AG09309 (cell line): ENCODE measurements at places on chromosomes 12 and 14.

- DNase-seq = peak; percentile 14
Measured at GRCh38 chr14:100341301-100342031, 18.3 kb downstream of the SLC25A47 start.

DNA sequence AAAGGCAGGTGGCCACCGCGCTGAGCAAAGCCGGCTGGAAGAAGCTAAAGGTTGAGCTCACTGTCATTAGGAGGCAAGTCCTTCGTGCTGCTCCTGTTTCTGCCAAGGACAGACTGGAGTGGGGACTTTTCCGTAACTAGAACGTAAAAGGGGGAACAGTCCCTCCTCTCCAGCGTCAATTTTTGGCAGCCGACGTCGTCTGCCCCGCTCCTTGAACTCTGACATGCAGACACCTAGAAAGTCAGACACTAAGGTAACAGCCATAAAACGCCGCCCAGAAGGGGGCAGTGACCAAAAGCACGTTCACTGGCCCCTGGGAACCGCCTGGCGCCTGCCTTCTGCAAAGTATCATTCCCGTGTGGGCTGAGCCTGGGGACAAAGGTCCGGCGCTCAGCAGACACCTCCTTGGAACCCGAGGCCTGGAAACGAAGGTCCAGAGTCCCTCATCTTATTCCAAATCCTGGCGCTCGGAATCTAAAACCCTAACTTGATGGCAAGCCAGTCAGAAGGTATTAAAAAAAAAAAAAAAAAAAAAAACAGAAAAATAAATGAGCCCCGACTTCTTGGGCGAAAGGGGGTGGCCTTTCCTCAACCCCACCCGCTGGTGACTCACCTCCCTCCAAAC lies 1.1 kb upstream of the LRP1 start:
- no peak for DNase-seq

GRCh38 chr12:126741536-126742240 lies 1525.3 kb upstream of the TMEM132C start:
- DNase-seq = no peak

GRCh38 chr12:9725213-9725870 lies 7.6 kb downstream of the CLECL1 start:
- no peak for DNase-seq

DNA sequence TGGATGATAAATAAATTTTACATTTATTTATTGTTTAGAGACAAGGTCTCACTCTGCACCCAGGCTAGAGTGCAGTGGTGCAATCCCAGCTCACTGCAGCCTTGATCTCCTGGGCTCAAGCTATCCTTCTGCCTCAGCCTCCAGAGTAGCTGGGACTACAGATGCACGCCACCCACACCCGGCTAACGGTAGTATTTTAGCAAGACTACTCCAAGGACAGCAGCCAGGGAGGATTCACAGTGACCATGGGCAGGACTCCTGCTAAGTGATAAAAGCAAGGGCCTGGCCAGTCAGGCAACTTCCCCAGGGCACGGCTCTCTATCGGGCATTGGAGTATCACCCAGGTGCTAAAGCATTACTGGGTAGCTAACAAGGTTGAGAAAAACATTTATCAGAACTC lies 55.4 kb downstream of the ARL6IP4 start:
- DNase-seq = no peak

DNA sequence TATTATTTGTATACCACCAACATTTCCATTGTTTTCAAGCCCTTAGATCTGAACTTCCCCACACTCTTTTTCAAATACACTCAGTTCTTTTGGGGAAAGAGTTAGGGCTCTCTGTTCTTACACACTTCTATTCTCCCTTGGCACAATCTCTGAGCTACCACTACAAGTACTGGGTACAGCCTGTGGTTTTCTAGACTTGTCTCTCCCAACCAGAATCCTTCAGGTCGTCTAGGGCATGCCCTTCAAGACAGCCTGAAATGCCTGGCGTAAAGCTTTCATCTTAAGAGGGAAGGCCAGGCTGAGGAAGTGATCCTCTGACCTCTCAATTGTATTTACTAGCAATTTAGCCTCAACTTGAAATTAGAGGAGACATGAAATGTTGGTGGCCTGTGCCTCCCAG lies 1442.0 kb downstream of the AACS start:
- DNase-seq = no peak

DNA sequence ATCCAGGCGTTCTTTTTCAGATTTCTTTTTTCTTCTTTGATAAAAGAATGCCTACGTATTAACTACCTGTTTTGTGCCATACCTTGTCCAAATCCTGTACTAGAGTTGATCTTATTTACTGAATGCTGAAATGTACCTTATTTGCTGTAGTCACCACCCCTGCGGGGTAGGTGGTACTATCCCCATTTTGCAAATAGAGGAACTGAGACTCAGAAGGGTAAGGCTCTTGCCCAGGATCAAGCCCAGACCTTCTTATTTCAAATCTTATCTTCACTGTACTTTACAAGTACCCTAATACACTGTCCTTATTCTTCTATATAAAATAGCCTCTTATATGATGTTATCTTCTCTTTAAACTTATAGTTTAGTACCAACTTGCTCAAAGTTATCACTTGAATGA lies 206.5 kb downstream of the SLC41A2 start:
- DNase-seq = no peak

DNA sequence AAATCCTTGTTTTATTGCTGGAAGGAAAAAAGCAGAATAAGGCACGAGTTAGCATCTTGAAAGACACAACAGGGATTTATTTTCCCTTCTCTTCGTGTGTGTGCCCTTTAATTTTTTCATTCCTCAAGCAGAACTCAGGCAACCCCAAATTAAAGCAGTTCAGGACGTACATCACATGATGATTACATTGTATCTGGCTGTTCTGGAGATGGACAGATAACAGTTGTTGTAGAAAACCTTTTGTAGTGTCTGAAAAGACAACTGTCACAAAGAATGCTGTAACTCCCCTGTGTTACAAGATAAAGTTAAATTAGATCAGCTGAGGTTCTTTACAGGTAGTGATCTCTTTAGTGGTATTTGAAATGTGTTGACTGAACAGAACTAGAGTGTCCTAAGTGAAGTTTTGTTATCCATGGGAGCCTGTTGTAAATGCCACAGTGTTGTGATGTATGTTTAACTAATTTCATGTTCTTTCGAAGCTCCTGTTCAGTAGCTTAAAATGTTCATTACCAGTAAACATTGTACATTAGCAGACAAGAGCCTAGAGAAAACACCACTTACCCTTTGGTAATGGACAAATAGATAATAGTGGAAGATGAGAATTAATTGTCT lies 58.5 kb downstream of the TMTC2 start:
- no peak for DNase-seq
